ENCODE measurements at places on chromosomes 7 and 10. TPM values are rescaled to one million over a fixed set of nuclear protein-coding genes. Genes with fewer than 3 reads are reported as not detected.

CHAT gene
- total RNA-seq, result 8.7 TPM

ATOH7 gene
- not detected for total RNA-seq

IL2RA gene
- total RNA-seq, result 2.3 TPM

- H3K4me3 ChIP-seq, result no peak overlapping the region
- H3K36me3 ChIP-seq, result no peaks in the 10 kb centered on the region
- no peak for DNase-seq
- peaks cover 3% of the 10 kb centered on the region for H3K27me3 ChIP-seq
- no peak overlapping the region for H3K27ac ChIP-seq
- H3K4me1 ChIP-seq, result no peaks in the 10 kb centered on the region
Observed at GRCh38 chr10:113666682-113667252, 2.9 kb upstream of the NRAP start.

DNA sequence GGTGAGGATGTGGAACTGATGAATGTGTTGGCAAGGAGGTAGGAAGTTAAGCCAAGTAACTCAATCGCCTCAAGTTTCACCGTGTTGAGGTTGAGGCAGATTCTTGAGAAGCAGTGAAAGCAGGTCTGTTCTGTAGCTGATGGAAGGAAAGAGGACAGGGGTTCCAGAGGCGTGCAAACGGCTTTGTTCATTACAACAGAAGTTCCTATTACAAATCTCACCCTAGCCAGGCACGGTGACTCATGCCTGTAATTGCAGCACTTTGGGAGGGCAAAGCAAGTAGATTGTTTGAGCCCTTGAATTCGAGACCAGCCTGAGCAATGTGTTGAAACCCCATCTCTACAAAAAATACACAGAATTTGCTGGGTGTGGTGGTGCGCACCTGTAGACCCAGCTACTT, 36.9 kb upstream of the PTF1A start:
- no peaks in the 10 kb centered on the region for H3K27me3 ChIP-seq
- no peak for DNase-seq
- no peak overlapping the region for H3K27ac ChIP-seq
- peaks cover 4% of the 10 kb centered on the region for H3K4me1 ChIP-seq
- H3K36me3 ChIP-seq, result no peaks in the 10 kb centered on the region
- no peak overlapping the region for H3K4me3 ChIP-seq

DNA sequence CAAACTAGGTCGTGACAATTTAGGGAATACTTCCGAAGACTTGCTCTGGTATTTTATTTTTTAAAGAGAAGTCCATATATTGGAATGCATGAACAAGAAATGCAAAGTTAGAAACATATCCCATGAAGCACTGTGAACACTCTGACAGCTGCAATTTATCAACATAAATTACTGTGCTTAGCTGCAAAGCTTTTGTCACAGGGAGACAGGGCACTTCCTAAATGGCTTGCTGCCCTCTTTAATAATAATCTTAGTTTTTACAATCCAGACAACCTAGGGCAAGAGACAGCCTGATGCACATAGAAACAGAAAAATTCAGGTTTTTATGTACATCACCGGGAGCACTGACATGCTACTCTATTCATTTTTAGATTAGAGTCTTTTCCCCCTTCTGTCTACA, 78.3 kb upstream of the NOBOX start:
- H3K4me3 ChIP-seq, result no peak overlapping the region
- no peak for DNase-seq
- H3K36me3 ChIP-seq, result no peaks in the 10 kb centered on the region
- no peaks in the 10 kb centered on the region for H3K4me1 ChIP-seq

DNA sequence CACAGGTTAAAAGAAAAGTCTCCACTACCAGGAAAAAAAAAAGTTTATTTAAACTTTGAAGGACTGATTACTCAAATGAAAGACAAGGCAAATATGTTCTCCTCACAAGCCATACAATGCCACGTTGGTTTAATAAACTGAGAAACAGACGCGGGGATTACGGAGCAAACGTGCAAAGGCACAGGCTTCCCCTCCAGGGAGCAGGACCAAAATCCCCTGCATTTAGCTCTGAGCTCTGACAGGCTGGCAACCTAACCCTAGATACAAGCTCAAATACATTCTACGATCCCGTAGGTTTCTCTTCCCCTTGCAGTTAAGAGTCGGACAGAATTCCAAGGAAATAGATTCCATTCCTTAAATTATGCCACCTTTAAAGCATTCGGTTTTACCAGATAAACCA, 7.7 kb upstream of the GRB10 start:
- no peaks in the 10 kb centered on the region for H3K27me3 ChIP-seq
- H3K4me1 ChIP-seq, result peaks cover 35% of the 10 kb centered on the region
- H3K36me3 ChIP-seq, result no peaks in the 10 kb centered on the region

- H3K27ac ChIP-seq, result peak within 1 kb of the TSS; percentile 68
- peaks cover 67% of the 10 kb centered on the region for H3K27me3 ChIP-seq
- peak within 1 kb of the TSS; percentile 49 for H3K4me3 ChIP-seq
Observed at GRCh38 chr7:150978126-150978789, at the start of gene KCNH2. KCNH2 (minus strand) TSS chr7:150978321; CDS start chr7:150977913, 408 bp downstream.
